Brain (organoid and tissue), 16 donors: ENCODE measurements at places on chromosomes 3 and 15.

GRCh38 chr3:41404582-41404981, 205.3 kb downstream of the CTNNB1 start:
- DNase-seq = no peak

DNA sequence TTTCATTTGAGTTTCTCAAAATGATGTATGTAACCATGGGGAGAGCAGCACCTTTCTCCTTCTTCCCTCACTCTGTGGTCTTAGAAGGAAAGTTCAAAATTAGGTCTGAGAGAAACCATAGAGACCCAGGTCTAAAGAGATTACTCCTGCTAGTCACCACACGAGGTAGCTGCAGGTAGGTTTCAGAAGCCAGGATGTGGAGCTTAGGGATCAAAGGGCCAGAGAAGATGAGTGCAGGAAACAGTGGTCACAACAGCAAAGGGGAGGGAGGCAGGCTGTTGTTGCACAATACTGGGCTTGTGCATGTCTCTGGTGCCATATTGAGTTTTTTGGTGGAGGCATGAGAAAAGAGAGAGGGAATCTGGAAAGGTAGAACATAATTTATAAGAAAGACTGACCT, 583.6 kb downstream of the AGBL1 start:
- no peak for DNase-seq

- no peak for DNase-seq
Observed at GRCh38 chr15:41937568-41937923, 34.8 kb downstream of the EHD4 start.

DNA sequence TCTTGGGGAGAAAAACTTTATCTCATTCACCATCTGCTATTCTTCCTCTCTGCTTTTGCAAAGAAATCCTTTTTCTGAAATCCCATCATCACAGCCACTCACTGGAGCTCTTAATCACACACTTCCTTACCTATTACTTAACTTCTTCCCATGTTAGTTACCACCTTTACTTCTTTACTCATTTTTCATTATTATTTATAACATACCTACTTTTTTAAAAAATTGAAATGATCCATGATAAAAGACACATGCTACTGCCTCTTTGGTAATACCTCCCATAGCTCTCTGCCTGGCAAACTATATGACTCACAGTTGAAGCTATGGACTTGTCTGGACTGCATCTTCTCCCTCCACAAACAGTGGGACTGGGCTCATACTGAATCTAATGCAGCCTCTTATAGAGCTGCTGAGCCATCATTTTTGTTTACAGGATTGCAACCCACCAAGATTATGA, 150.3 kb downstream of the TNIK start:
- DNase-seq = no peak

- DNase-seq = no peak
Observed at GRCh38 chr15:94602754-94603470, 371.6 kb downstream of the MCTP2 start.

- no peak for DNase-seq
Observed at GRCh38 chr15:98202256-98202655, 241.8 kb downstream of the ARRDC4 start.

- no peak for DNase-seq
Observed at GRCh38 chr15:69760258-69760845, 307.7 kb downstream of the RPLP1 start.

DNA sequence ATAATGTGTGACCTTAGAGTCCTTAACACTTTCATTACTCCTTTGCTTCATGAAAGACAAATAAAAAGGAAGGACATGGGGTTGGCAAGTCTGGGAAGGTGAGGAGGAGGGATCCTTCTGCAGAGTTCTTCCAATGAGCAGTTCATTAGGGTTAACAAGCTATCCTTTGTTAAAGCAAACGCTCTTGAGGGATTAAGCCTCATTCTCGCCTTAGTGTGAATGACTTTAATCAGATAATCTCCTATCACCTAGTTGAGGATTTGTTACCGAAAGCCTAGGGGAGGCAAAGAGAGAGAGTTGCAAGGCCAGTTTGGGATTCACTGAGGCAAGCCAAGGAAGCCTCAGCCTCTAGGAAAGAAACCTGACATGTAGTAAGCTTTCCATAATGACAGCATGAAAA, 7.4 kb upstream of the MBNL1 start:
- no peak for DNase-seq

GRCh38 chr15:77167406-77167805, 96.5 kb upstream of the TSPAN3 start:
- DNase-seq = no peak

DNA sequence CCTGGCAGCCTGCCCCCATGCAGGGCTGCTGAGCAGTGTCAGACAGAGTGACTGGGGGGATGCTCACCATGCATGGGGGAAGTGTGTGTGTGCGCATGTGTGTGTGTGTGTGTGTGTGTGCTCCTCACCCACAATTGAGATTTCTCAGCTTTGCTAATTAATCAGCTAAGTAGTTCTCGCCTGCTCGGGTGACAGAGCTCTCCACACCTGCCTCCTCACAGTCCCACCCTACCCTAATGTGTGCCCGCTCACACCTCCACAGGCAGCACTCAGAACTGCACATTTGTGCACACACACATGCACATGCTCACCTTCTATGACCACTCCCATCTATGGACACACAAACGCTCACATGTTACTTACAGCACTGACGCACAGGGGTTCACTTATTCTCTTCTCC, 37.3 kb downstream of the CACNA2D2 start:
- no peak for DNase-seq

DNA sequence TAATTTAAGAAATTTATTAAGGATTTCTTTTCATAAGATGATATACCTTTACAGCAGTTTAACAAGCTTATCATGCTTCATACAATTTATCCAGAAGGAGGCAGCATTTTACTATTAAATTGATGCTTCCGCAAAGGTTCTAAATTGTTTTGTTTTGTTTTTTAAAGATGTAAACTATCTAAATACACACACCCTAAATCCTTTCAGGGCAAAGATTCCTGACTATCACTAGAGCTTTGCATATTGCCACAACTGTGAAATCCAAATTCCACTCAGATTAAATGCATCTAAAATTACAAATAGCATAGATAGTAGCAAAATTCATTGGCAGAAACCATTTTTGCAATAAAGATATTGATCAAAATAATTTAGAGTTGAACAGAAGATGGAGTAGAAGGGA, 44.5 kb upstream of the CCNL1 start:
- peak; percentile 51 for DNase-seq

GRCh38 chr3:108959017-108959416, 5.3 kb upstream of the GUCA1C start:
- DNase-seq = no peak

- DNase-seq = no peak
Observed at GRCh38 chr3:71395927-71396695, 187.4 kb downstream of the FOXP1 start.

DNA sequence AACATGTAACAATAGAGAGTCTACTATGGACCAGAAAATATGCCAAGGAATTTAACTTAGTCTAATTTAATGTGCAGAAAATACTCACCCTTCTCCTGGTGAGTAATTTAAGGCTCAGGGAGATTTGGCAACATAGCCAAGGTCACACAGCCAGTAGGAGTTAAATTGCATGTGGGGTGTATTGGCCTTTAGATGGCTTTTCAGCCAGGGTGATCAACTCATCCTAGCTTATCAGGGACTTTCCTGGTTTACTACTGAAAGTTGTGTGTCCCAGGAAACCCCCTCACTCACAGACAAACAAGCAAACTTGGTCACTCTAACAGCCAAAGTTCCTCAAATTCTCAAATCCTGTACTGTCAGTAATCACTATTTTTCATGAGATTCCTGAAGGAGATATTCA, 2.6 kb upstream of the SLC9A9 start:
- DNase-seq = no peak

- no peak for DNase-seq
Observed at GRCh38 chr3:59734061-59734460, 684.2 kb upstream of the CFAP20DC start.

DNA sequence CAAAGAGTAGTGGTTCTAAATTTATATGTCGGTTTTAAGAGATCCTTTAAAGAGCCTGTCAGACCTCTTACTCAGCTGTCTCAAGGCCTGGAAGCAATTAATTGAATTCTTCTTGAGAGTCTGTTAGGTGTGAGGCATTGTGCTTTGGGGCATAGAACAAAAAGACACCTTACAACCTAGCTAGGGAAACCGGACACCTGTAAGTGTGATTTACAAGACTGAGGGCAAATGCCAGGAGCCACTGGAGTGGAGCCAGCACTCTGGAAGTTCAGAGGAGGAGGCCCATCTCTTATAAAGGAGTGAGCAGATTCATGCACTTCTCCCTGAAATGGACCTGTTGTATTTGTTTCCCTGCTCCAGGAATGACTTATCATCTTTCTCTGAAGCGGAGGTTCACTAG, 97.7 kb upstream of the NUDT16 start:
- DNase-seq = no peak

- no peak for DNase-seq
Observed at GRCh38 chr3:155356594-155357370, 63.3 kb upstream of the STRIT1 start.

- no peak for DNase-seq
Observed at GRCh38 chr3:151866711-151867410, 6.6 kb upstream of the SUCNR1 start.

DNA sequence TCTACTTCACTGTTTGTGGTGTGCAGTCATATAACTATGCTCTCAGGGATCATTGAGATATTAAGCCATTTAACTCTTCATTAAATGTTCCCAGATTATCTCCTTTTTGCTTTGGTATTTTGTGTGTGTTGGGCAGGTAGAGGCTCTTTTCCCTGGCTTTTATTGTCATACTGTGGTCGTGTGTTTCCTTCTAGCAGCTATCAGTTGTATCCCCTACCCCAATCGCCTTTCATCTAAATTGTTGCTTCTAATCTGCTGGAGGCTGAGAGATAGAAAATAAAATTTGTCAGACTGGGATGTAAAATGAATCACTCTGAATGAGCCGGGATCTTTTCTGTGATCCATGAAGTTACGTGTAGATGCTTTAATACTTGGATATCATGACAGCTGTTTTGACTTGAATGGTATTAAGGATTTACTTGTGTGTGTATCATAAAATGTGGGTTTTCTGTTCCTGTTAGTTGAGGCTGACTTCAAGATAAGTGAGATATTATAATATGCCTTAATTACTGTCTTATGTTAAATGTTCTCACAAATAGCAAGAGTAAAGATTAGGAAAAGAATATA, 9.2 kb downstream of the NFKBIZ start:
- DNase-seq = no peak

DNA sequence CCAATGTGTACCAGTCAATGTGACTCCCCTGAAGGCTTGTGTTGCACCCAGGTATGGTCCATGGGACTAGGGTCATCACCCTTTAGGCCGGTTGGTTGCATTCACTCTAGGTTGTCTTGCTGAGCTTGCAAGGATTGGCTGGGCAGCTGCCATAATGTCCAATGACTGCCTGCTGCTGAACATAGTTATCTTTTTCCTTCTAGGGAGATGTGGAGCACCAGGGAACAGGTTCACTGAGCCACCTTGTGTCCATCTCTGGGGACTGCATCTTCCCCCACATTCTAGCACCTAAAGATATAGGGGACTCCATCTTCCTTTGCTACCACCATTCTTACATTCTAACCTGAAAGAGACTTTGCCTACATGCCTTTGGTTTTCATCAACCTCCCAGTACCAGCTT, 580.4 kb upstream of the TBL1XR1 start:
- peak; percentile 24 for DNase-seq
